ENCODE measurements at places on chromosomes 2 and 18.

- peak; percentile 74 for DNase-seq
Observed at GRCh38 chr2:198441901-198442300, 637.5 kb downstream of the PLCL1 start.

DNA sequence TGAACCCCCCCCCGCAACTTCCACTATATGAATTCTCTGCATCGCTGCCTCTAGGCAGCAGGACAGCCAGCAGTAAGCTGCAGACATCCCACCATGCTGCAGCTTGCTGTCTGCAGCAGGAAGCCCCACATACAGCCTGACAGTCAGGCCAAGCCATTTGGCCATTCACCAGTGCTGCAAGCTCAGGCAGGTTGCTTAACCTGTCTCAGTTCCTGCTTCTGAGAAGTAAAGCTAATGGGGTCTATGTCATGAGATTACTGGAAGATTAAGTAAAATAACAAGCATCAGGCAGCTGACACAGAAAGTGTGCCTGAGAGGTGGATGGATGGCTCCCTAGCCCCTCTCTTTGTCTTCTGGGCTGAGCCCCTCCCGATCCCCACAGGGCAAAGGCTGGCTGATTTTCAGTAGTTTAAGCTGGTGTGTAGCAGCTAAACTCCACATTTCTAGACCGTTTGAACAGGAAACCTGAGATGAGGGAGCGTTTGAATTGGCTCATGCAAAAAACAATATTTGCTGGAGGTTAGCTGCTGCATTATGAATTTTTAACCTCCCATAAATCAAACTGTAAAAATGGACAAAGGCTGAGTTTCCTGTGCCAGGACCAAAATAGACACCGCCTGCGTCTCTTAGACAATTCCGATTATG, 193.8 kb upstream of the ARL4C start:
- no peak for DNase-seq

DNA sequence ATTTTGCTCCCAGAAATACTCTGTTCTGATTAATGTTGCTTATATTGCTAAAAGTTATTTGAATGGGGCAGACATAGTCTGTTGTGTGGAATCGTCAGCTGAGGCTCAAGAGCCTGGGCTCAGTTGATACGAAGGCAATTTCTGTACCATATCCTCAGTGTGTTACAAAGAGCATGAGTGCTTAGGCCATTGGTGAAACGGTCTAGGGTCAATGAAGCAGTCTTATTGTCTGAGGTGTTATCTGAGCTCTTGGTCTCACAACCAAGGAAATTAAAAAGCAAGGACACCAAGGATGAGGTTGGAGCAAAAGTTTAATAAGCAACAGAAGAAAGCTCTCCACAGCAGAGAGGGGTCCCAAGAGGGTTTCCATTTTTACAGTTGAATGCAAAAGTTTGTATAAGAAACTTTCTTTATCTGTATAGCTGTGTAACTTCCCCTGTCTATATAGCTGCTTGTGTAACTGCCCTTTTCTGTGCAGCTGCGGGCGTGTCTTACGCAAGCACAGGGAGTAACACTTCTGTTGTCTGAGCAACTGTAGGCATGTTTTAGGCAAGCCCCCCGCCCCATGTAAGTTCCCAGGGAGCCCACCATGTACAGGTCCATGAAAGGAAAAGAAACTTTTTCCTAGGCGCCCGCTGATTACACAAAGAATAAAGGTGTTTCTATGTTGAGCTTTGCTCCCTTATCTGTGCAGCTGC, 40.6 kb upstream of the DSC1 start:
- DNase-seq, result no peak

DNA sequence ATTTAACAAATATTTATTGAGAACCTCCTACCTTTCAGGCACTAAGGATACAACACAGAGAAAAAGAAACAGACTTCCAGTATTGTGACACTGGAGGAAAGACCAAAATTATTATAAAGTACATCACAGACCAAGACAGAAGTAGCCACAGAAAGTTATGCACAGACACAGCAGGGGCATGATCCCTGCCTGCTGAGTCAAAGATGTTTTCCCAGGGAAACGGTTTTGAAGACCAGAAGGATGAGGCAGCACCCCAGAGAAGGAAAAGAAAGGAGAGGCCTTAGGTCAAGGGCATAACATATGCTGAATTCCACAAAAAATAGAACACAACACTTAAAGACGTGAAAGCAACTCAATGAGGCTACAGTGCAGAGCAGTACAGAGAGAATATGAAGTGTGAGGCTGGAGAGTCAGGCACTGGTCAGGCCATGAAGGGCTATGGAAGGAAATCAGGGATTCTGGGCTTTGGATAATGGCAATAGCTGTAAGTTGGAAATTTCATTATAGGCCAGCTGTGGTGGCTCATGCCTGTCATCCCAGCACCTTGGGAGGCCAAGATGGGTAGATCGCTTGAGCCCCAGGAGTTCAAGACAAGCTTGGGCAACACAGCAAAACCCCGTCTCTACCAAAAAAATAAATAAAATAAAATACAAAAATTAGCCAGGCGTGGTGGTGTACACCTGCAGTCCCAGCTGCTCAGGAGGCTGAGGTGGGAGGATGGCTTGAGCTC, 8.2 kb downstream of the ADAM17 start:
- DNase-seq, result peak; percentile 82

- DNase-seq, result peak; percentile 64
Observed at GRCh38 chr18:7987284-7987976, 420.3 kb downstream of the PTPRM start.

- DNase-seq, result peak; percentile 11
Observed at GRCh38 chr18:57210716-57211411, 64.0 kb downstream of the BOD1L2 start.

GRCh38 chr2:150339951-150340350, 147.5 kb downstream of the RND3 start:
- peak; percentile 53 for DNase-seq

- DNase-seq, result no peak
Observed at GRCh38 chr2:230957756-230958391, 32.8 kb upstream of the GPR55 start.

- no peak for DNase-seq
Observed at GRCh38 chr2:105427485-105427884, 28.6 kb upstream of the FHL2 start.

DNA sequence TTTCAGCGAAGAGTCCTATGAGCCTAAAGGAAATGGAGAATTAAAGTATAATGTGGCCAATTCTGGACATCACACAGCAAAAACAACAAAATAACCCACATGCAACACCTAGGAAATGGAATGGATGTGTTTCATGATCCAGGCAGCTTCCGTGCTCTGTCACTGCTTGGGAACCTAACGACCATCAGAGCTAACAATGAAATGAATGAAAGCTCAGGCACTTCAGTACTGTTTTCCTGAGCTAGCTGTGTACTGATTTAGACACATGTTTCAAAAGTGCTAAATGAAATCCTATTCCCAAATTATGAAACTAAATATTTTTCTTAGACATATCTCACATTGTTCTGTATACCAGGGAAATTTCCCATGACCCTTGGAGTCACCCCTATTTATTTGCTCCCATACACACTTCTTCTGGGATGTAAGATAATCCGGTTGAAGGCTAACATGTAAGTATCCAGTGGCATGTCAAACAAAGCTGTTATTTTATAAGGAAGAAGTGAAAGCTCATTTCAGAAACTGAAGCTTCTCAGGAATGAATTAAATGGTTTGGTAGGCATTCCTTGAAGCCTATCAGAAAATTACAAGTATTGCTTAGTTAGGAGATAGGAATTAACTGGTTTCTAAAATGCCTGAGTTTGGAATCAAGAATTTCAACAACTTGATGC, 108.5 kb upstream of the RND3 start:
- DNase-seq, result peak; percentile 93

- peak; percentile 6 for DNase-seq
Observed at GRCh38 chr2:36197181-36197971, 158.2 kb upstream of the CRIM1 start.

GRCh38 chr2:147375073-147375472, 469.8 kb upstream of the ACVR2A start:
- no peak for DNase-seq

Measured in EH (cell line).